ENCODE measurements at places on chromosomes 12 and 14.

DNA sequence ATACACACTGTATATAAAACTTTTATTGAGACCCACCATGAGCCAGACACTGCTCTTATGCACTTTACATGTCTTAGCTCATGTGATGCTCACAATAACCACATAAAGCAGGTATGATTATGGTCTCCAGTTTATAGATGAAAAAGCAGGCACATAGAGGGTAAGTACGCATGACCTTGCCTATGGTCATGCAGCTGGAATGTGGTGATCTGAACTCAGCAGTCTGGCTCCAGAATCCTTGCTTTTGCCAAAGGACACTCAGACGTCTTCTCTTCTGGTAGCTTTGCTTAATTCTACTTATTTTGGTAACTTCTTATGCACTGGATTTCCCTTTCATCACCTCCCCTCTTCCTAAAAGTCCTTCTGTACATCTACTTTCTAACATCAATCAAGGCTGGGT lies 103.3 kb upstream of the CRY1 start:
- DNase-seq = no peak

GRCh38 chr12:81518638-81519037 lies 240.5 kb downstream of the PPFIA2 start:
- no peak for DNase-seq

DNA sequence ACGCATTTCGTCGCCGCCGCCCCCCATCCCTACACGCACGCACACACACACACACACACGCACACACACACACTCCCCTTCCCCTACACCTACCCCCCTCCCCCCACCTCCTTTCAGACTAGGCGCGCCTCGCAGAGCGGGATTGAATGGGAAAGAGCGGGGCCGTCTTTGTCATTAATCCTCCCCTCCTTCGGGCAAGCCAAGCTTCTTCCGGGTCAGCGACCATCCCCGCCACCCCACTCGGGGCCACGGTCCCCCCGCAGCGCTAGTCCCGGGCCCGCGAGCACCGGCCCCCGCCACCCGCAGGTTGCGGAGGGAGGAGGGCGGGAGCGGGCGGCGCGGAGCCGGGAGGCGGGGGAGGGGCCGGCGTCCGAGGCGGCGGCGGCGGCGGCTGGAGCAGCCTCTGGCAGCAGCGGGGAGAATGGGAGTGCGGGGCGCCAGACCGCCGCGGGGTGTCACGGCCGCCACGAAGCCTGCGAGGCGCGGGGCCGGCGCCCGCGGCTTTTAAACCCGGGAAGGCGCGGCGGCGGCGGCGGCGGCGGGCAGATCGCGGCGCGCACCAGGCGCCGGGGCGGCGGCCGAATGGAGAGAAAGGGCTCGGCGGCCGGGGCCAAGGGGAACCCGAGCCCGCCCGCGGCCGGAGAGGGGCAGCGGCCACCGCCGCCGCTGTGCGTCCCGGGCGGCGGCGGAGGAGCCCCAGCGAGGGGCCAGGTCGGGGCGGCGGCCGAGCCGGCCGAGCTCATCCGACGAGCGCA lies at the start of gene TTC9:
Gene TTC9, plus strand, starts transcription at position 369 of the 755 bp plus-strand sequence. Its CDS starts 214 bp downstream, at position 583.
- DNase-seq = no peak

- no peak for DNase-seq
Measured at GRCh38 chr14:71932229-71932981, at the start of gene RGS6. TSS of gene RGS6 (plus strand) at chr14:71932429.
